ENCODE measurements at places on chromosomes 4 and X. TPM values are rescaled to one million over a fixed set of nuclear protein-coding genes. Genes with fewer than 3 reads are reported as not detected.

The AREG gene
- 0.25 TPM for total RNA-seq

The PNMA5 gene
- 3.0 TPM for total RNA-seq

The HTR2C gene
- 1.5 TPM for total RNA-seq

The CNGA1 gene
- total RNA-seq: 0.25 TPM

The NEIL3 gene
- 2.2 TPM for total RNA-seq

The LUZP4 gene
- total RNA-seq: not detected

The FGFBP2 gene
- total RNA-seq: not detected

The DDIT4L gene
- 0.25 TPM for total RNA-seq

The CXCL1 gene
- 1.5 TPM for total RNA-seq

The SSX2B gene
- total RNA-seq: not detected

The GAGE12C gene
- not detected for total RNA-seq

The ETDA gene
- total RNA-seq: not detected

The AKAP14 gene
- total RNA-seq: not detected

The PDE6B gene
- 4.7 TPM for total RNA-seq

The TSPAN5 gene
- 112 TPM for total RNA-seq

The AMELX gene
- not detected for total RNA-seq

The TBL1X gene
- total RNA-seq: 3.9 TPM

The MAGEA2 gene
- total RNA-seq: not detected

The RIBC1 gene
- 0.74 TPM for total RNA-seq

The TMEM150C gene
- 66.9 TPM for total RNA-seq

The GLUD2 gene
- total RNA-seq: 0.49 TPM

The F8 gene
- 4.2 TPM for total RNA-seq

The FAM53A gene
- total RNA-seq: 2.0 TPM

The GLOD5 gene
- not detected for total RNA-seq

The UCP1 gene
- 0.25 TPM for total RNA-seq

The SLC6A14 gene
- not detected for total RNA-seq

The LNX1 gene
- 36.9 TPM for total RNA-seq

The MID1 gene
- 10.3 TPM for total RNA-seq

The DYNLT3 gene
- total RNA-seq: 21.6 TPM

The ANXA3 gene
- 3.4 TPM for total RNA-seq

The H2BW2 gene
- not detected for total RNA-seq

The DKK2 gene
- total RNA-seq: 2.7 TPM

The HHIP gene
- 2.0 TPM for total RNA-seq

The BTK gene
- 0.49 TPM for total RNA-seq

The RHOXF2 gene
- not detected for total RNA-seq

The GC gene
- not detected for total RNA-seq

The CLIC2 gene
- 3.4 TPM for total RNA-seq
